ENCODE measurements at places on chromosomes 7 and 10.

GRCh38 chr10:11449761-11450160, 161.7 kb downstream of the USP6NL start:
- DNase-seq = no peak

DNA sequence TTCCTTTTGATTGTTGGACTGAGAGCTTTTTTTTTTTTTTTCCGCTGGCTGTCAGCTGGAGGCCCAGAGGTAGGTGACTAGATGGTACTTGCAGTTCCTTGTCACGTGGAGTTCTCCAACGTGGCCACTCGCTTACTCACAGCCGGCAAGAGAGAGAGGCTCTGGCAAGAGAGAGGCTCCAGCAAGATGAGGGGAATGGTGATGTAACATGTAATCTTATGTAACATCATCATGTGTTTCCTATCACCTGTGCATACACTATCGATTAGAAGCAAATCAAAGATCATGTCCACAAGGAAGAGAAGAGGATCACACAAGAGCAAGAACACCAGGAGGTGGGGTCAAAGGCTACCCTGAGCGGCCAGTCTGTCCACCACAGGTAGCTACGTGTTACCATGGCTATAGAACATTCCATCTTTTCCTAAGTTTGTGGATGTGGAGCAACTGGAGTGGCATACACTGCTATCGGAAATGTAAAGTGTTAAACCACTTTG, 4.0 kb upstream of the BORCS7 start:
- no peak for DNase-seq

DNA sequence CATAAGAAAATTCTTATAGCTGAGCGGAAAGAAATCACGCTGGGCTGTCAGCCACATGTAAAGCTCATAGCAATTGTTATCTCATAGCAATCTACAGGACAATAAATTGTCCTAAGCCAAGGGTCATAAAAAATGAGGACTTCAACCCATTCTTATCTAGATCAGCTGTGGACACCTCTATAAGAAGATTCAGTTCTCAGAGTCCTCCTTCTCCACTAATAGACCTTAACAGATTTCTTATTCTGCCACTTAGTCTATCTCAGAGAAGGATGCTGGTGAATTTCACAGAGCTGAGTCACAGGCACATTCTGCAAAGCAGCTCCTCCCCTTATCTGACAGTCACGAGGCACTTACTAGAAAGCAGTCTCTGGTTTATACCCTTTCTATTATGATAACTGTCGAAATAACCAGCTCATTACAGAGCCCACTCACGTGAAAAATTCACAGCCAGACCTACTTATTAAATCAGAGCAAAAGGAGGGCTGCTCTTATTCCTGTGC, 185.3 kb upstream of the PCLO start:
- DNase-seq = no peak

GRCh38 chr10:31299119-31299518, 19.9 kb upstream of the ZEB1 start:
- DNase-seq = no peak

GRCh38 chr10:71217266-71218045, 5.1 kb downstream of the UNC5B start:
- DNase-seq = peak; percentile 51

GRCh38 chr10:43316516-43316915, 49.7 kb upstream of the RASGEF1A start:
- DNase-seq = no peak

DNA sequence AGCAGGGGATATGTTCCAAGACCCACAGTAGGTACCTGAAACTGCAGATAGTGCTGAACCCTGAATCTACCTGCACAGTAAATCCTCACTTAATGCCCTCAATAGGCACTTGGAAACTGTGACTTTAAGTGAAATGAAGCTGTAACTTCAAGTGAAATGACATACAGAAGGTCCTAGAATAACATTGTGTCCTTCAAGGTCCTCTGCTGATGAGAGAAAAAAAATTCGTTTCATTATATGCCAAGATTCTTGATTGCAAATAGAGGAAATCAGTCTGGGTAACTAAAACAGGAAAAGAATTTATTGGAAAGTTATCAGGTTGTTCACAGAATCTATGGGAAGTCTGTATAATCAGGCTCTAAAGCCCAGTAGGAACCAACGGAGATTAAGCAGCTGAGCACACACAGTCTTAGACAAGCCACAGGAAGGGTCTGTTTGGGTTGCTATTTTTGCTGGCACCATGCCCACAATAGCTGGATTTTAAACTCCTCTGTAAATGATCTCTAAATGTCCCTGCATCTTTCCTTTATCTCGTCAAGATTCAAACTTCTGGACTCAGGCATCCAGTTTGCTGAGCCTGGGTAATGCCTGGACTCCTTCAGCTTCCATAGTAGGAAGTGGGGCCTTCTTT, 57.5 kb downstream of the EXOC4 start:
- DNase-seq = no peak

- DNase-seq = no peak
Measured at GRCh38 chr10:29987471-29987870, 71.9 kb downstream of the JCAD start.

DNA sequence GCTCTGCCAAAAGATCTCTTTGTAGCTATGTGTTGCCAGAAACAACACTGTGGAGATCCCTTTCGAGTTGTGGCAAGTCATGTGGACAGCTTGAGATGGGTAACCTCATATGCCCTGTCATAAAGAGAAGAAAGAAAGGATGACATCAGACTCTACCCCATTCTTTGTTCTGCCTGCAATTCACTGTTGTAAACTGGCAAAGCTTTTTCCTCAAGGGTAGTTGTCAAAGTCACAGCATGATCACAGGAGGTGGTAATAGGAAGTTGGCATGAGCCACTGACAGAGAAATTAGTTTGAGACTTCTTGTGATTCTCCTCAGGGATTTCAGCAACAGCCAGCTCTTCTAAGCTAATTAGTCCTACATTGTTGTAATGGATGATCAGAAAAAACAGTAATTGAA, 19.4 kb upstream of the MINDY3 start:
- DNase-seq = no peak

DNA sequence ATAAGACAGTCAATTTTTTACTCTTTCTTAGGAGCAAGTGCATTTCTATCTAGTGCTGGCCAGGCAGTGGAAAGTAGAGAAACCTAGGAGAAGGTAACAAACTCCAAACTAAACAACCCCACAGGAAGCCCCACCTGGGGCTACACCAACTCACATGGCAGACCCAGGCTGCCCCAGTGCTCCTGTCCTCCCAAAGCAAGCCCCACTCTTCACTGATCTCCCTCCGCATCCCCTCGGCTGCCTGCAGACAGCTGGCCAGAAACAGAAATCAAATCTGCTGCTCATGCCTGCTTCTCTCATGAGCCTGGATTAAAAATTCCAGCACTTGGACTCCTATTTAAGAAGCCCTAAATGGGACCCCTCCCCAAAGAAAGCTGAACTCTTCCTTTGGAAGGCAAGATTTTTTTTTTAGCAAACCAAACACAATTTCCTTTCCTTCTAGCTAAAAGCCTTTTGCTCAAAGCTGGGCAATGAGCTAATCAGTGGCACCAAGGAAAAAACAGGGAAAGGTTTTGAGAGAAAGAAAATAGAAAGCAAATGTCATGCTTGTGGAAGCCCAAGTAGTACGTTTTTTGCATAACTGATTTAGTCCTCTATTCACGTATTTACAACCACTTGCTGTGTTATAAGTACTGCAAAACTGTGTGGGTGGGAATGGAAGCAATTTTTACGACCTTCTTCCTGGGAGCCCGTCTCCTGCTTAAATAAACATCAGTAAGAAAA, 10.8 kb downstream of the PDE1C start:
- DNase-seq = no peak

GRCh38 chr10:15744217-15744865, 24.6 kb upstream of the ITGA8 start:
- DNase-seq = peak; percentile 42

DNA sequence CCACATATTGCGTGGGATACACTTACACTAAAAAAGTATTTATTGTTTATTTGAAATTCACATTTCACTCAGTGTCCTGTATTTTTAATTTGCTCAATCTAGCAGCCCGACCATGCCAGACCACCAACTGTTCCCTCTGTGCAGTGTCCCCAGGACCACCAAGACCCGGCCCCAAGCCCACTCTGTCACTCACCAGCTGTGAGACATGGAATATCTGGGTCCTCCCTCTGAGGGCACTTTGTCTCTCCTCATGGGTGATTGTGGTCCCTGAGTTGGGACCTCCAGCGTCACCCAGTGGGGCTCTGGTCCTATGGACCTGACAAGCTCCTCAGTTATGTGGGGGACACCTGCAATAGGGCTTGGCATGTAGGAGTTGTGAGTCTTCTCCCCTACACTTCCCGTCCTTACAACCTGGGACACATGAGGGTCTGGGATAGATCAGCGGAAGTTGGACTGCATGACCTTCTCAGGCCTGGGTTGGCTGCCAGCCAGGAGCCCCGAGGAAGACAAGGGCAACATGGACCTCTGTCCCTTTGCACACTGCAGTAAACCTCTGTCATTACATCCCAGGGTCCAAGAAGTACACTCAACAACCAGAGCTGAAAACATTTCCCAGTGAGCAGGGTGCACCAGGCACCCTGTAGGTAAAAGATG, 12.1 kb downstream of the C10orf71 start:
- no peak for DNase-seq

DNA sequence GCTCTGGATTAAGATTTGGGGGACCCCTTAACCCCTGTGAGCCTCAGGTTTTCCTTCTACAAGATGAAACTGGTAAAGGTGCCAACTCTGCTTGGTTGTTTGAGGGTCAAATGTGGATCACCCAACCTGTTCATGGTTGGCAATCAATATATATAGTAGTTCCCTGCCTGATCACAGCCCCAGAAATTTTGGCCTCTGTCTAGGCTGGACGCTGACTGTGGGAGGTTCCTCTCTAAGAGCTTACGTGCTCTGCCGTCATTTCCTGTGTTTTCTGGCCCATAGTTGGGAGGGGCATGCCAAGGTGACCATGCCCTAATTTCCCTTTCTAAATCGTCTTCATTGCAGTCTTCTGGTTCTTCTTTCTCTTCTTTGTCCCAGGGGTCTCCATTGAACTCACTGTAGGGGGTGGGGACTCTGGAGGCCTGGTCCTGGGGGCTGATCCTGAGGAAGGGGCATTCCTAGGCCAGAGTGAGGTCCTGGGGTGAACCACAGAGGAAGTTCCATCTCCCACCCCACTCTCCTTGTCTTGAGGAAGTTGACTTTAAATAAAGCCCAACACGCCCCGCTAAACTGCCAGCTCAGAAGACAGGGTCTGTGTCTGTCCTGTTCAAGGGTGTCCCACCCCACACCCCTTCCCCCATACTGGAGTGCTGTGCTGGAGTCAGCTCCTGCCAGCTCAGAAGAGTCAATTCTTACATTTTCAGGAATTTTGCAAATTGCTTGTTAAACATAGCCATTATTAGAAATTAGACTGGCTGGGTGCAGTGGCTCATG, 98.9 kb upstream of the SDK1 start:
- DNase-seq = no peak

GRCh38 chr7:11689096-11689495, 142.9 kb downstream of the THSD7A start:
- no peak for DNase-seq

DNA sequence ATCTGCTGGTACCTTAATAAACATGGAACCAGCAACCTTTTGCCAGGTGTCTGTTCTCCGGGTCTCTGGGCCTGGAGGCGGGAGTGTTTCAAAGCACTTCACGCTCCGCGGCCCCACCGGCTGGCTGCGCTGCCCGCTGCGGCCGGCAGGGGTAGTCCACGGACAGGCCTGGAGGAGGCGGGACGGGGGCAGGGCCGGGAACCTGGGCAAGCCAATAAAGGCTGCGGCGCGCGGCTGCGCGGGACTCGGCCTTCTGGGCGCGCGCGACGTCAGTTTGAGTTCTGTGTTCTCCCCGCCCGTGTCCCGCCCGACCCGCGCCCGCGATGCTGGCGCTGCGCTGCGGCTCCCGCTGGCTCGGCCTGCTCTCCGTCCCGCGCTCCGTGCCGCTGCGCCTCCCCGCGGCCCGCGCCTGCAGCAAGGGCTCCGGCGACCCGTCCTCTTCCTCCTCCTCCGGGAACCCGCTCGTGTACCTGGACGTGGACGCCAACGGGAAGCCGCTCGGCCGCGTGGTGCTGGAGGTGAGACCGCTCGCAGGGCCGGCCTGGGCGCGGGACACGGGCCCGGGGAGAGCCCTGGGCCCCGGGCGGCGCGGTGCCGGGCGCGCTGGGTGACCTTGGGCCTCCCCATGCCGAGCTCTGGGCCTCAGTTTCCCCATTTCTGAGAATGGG, at the start of gene PPIF:
Gene PPIF, plus strand, starts transcription at position 244 of the 668 bp plus-strand sequence. Its CDS starts 80 bp downstream, at position 324.
- peak; percentile 94 for DNase-seq

DNA sequence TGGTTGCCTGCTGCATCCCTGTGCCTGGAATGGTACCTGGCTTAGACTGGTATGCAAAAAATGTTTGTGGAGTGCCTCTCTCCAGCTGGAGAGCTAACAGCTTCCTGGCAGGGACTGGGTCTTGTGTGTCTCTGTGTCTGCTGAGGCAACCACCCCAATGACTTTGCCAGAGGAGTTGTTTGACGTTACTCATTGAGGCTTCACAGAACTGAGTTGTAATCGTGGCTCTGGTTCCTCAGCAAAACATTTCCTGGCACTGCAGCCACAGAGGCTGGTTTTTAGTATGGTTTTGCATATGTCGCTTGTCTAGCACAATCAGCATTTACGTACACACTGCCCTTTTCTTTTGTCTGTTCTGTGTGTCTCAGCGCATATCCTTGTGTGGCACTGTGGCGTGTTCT, 7.5 kb downstream of the ZNF282 start:
- no peak for DNase-seq

DNA sequence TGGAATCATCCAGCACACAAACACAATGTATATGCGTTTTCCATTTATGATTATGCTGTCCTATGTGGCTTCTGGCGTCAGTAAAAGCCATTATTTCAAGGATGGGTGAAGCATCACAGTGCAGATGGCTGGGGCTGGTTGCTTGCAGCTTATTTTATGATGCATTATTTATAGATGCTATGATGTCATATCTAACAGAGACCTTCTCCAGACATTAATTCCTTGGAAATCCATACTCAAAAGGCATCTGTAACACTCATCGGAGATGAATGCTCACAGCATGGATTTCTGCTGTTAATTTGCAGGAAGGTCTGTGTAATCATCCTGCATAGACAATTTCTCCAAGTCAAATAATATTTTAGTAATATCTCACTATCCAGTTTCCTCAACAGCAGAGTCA, 7.2 kb downstream of the RGS10 start:
- no peak for DNase-seq

- no peak for DNase-seq
Measured at GRCh38 chr10:100939763-100940344, 27.1 kb downstream of the SLF2 start.

- DNase-seq = no peak
Measured at GRCh38 chr7:68309806-68310205, 1288.5 kb upstream of the AUTS2 start.
